NCI-H1694 treated with DMSO at 0.1 percent for 48 hours (cell line): ENCODE measurements at places on chromosomes 1 and 21.

GRCh38 chr21:35840949-35841348, 219.4 kb downstream of the SETD4 start:
- DNase-seq, result no peak

GRCh38 chr1:818618-819291, 105.0 kb upstream of the SAMD11 start:
- DNase-seq, result no peak

DNA sequence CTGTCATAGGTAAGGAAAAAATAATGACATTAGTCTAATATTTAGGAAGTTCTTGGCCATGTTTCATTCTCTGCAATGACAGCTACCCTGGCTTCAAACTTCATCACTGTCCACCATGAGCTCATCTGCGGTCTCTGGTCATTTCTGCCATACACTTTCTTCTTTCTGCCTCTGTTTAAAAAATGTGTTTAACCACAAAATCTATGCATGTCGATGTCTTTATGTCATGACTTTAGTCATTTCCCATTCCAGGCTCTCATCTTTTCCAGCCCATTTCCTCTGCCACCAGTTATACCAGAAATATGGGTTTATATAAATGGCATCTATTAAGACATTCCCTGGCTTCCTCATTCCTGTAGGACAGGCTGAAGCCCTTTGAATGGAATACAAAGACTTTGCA, 68.5 kb upstream of the DUSP10 start:
- DNase-seq, result no peak

DNA sequence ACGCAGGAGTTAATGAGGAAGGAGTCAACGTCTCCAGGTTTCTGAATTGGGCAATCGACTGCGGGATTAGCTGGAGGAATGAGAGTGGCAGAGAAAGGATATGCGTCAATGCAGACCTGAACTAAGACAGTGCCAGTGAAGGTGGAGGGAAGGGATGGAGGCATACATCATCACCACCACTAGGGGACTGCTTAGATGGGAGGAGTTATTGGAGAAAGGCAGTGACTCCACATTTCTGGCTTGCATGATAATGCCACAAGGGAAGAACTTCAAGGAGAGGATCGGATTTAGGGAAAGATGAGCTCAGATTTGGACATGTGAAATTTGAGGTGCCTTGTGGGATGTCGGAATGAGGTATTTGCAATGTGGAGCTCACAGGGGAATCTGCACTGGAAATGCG, 17.5 kb downstream of the VASH2 start:
- peak; percentile 44 for DNase-seq

DNA sequence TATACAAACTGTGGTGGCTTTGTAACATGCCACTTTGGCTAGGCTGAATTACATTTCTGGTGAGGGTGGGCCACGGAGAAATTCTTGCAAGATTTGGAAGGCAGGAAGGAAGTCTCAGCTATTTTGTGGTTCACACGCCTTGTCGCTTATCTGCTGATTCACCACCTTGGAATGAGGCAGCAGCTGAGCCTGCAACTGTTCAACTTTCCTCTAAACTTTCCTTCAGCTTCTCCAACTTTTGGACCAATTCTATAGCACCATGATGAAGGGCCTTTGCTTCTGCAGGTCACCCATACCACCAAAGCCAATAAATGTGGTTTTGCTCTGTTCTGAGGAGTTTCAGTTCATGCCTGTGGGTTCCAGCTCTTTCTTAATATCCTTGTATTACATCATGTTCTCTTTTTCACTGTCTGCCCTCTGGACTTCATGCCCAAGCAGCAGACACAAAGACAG, 337.6 kb upstream of the SNX7 start:
- no peak for DNase-seq

GRCh38 chr1:94265906-94266305, 28.5 kb upstream of the ARHGAP29 start:
- no peak for DNase-seq

DNA sequence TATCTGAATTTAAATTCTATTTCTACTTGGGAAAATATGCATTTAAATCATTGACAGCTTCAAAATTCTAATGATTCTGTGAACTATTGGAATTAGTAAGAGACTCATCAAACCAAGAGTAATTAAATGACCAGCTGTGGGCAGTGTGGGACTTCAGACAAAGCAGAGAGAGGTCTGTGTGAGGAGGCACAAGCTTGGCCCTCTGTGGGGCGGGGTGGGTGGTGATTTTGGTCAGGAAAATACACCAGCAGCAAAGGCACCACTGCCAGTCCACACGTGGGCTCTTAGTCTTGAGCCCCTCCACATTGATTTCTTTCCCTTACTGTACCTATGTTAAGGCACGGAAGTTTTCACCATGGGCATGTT, 39.2 kb upstream of the RAB4A start:
- DNase-seq, result no peak

- no peak for DNase-seq
Measured at GRCh38 chr21:36030581-36031189, 29.6 kb downstream of the SETD4 start.

DNA sequence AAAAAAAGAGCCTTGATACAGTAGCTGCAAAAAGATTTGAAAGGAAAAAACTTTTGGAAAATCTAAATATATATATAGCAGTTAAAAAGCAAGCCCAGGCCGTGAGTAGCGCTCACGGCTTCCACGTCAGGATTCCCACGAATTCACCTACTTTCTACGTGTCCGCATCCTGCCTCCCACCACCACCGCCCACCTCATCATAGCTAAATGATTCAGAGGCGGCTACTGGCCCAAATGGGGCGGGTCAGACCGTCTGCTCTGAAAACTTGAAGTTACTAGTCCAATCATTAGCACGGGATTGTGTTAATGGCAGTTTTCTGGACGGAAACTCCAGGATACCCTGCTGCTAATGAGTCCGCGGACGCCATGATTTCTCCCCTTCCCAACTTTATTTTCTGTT, 1.3 kb upstream of the CCSAP start:
- no peak for DNase-seq

DNA sequence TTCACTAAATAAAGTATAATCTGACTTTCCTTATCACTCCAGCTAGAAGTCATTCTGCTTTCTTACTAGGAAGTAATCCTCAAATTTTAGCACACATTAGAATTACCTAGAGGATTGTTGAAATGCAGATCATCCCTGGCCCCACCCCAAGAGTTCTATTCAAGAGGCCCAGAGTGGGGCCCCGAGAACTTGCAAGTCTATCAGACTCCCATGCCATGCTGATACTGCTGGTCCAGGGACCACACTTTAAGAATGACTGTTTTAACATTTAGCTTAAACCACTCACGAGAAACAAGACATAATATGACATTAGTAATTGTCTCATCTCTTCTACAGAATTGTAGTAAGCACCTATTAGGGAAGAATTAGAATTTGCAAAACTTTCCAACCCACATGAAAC, 7.7 kb upstream of the SYNJ1 start:
- no peak for DNase-seq

DNA sequence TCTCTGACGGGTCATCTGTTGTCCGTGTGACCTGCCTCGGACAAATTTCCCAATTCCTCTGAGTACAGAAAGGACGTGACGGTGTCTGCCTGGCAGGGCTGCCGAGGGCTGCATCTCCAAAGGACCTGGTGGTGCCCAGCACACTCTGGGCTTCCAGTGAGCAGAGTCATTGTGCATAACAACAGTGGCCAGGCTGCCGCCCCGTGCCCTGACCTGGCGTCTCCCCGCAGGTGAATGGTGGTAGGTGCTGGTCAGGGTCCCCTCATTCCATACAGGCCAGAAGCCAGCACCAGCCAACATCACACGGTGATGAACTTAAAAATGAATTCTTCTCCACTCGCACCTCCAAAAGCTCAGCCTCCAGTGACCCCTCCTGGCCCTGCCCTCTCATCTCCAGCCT, 28.2 kb downstream of the PRDM16 start:
- DNase-seq, result no peak

- peak; percentile 90 for DNase-seq
Measured at GRCh38 chr1:58755468-58755872, 28.4 kb downstream of the JUN start.

- DNase-seq, result no peak
Measured at GRCh38 chr1:13892671-13893325, 192.8 kb downstream of the PRDM2 start.

GRCh38 chr1:159866066-159866465, 3.6 kb upstream of the VSIG8 start:
- DNase-seq, result no peak

GRCh38 chr1:100622506-100622905, 84.6 kb downstream of the GPR88 start:
- no peak for DNase-seq
